Stimulated activated CD8-positive, alpha-beta memory T cell treated with anti-CD3 and anti-CD28 coated beads, Interleukin-4, amount 100 ng/mL, for 1 hour (primary cell): ENCODE measurements at places on chromosomes 6 and 20.
A peak's percentile ranks its signal among the peaks of the same experiment; 100 is the strongest.

- DNase-seq, result no peak
Measured at GRCh38 chr6:10297832-10298231, 117.0 kb downstream of the TFAP2A start.

DNA sequence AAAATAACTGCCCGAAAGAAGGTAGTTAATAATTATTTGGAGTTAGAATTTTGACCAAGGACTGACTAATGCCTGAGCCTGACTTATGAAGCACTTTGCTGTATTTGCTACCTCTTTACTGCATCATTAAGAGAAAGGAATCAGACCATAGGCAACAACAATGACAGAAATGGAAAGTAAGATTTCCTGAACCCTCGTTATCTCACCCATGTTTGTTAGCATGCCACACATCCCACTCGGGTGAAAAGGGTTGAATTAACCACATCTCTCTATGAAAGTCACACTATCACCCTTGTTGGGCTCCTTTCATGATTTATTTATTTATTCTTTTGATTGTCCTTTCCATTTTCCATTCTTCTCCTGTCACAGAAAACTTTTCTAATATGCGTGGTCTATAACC, 59.6 kb downstream of the OLIG3 start:
- no peak for DNase-seq

- peak; percentile 47 for DNase-seq
Measured at GRCh38 chr6:3159805-3160781, 2.7 kb upstream of the TUBB2A start.

- DNase-seq, result no peak
Measured at GRCh38 chr6:42313038-42313437, 95.4 kb upstream of the MRPS10 start.

- DNase-seq, result no peak
Measured at GRCh38 chr6:13235339-13235738, 93.0 kb downstream of the TBC1D7 start.

DNA sequence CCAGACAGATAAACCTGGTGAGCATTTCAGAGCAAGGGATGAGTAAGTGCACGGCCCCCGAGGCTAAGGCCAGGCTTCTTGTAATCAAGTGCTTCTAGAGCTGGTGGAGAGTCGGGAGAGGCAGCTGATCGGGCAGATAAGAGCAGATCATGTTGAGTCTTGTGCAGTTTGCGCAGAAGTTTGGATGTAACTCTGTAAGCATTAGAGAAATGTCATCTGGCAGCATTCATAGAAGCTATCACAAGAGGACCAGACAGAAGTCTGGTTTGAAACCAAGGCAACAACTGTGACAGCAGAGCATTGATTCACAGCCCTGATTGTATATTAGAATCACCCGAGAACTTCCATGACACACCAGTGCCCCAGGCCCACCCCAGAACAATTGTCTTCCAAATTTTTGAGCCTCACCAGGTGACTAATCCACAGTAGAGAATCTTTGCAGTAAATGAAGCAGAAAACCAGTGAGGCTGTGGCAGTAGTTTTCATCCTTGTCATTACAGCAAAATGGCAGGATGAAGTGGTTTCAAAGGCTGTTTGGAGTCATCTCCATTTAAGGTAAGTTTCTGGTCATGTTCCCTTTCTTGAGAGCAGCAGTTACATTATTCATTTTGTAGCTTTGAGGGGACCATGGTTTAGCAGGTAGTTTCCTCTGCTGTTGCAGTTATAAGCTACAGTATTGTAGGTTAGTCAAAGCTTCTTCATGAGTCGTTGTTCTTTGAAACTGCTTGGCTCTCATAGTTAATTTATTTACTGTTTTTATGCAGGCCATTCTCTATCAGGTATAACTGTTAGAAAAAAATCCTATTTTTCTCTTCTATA, 84.1 kb downstream of the RNF217 start:
- DNase-seq, result no peak

DNA sequence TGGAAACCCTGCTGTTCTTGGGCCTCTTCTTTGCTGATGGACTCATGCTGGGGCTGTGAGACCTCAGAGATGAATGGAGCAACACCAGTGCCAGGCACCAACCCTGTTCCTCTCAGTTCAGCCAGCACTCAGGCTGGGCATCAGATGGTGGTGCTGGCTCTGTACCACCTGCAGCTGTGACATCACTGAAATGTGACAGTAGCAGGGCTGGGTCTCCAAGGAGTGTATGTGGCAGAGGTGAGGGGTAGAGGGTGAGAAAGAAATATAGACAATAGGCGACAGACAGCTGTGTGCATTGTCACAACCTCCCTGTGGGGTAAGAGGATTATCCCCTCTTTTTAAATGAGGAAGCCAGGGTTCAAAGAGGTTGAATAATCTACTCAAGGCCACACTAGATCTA, at the start of gene TP53TG5:
TP53TG5 (minus strand) TSS at position 135 of the 400 bp plus-strand sequence; CDS start at position 46, 89 bp downstream.
- DNase-seq, result no peak

- DNase-seq, result no peak
Measured at GRCh38 chr20:40196846-40197436, 492.1 kb downstream of the MAFB start.

- DNase-seq, result no peak
Measured at GRCh38 chr6:134675110-134676054, 274.5 kb downstream of the ALDH8A1 start.

- DNase-seq, result no peak
Measured at GRCh38 chr20:61407561-61407960, 155.5 kb downstream of the CDH4 start.

GRCh38 chr20:32634041-32634805, 39.5 kb downstream of the C20orf203 start:
- DNase-seq, result no peak

DNA sequence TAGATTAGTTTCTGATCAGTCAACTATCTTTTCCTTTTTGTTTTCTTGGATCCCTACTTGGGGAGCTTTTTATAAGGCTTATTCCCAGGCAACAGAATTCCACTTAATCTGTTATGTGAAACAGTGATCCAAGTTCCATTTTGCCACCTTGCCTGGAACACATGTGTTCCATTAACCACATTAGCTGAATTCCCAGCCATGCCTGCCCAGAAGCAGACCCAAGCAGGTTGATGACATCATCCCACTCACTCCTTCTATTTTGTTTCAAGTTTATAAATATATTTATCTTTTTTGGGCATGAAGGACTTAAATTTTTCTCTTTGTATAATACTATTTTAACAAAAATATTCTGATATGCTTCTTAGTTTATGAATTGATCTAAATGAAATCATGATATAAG, 587.4 kb downstream of the GRIK2 start:
- no peak for DNase-seq
